MV-4-11 (cell line): ENCODE measurements at places on chromosomes 1 and 21.

GRCh38 chr1:207973898-207974568 lies 63.1 kb upstream of the CD34 start:
- peak; percentile 64 for DNase-seq

DNA sequence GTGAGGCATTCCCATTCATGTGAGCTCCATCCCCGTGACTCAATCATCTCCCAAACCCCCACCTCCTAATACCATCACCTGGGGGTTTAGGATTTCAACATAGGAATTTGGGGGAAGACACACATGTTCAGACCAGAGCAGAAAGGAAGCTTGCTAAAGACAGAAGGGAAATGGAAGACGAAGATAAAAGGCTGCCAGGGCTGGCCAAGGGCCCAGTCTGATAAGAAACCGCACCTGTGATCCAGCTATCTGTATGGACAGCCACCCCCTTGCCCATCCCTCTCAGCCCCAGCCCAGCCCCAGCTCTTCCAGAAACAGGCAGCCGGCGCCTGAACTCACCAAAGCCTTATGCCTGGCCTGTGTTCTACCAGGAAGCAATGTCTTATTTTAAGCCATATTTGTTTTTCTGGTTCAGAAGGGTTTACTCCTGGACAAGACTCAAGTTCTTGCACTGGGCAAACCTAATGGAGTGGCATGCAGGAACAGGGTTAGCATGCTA lies 198.4 kb upstream of the VAMP3 start:
- DNase-seq: no peak

DNA sequence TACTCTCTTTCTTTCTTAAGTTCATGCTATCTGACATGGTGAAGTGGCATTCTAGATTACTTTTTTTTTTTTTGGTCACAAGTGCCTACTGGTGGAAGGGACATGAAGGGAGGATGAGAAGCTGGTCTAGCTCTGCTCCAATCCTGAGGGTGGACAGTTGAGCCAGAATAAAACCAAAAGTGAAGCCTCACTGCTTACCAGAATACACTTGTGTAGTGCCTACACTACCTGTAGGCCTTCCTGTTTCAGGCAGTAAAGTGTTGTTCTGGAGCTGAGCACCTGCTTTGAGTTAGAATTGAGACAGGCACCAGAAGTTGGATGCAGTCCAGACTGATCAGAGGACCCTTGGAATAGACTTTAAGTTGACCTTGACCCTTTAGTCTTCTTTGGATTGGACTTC lies 40.4 kb upstream of the APOBEC4 start:
- DNase-seq: no peak

DNA sequence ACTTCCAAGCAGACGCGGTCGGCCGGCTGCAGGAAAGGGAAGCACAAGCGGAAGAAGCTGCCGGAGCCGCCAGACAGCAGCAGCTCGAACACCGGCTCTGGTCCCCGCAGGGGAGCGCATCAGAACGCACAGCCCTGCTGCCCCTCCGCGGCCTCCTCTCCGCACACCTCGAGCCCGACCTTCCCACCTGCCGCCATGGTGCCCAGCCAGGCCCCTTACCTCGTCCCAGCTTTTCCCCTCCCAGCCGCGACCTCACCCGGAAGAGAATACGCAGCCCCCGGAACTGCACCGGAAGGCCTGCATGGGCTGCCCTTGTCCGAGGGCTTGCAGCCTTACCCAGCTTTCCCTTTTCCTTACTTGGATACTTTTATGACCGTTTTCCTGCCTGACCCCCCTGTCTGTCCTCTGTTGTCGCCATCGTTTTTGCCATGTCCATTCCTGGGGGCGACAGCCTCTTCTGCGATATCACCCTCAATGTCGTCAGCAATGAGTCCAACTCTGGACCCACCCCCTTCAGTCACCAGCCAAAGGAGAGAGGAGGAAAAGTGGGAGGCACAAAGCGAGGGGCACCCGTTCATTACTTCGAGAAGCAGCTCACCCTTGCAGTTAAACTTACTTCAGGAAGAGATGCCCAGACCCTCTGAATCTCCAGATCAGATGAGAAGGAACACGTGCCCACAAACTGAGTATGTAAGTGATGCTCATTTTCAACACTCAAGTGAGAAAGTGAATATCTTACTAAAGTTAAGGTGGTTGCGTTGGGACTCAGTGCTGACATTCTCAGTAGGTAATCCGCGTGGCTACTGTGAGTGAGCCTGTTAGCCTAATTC lies 25.5 kb downstream of the UTS2 start:
- DNase-seq: no peak

- peak; percentile 54 for DNase-seq
Observed at GRCh38 chr1:23403038-23403336, 21.6 kb downstream of the TCEA3 start.

DNA sequence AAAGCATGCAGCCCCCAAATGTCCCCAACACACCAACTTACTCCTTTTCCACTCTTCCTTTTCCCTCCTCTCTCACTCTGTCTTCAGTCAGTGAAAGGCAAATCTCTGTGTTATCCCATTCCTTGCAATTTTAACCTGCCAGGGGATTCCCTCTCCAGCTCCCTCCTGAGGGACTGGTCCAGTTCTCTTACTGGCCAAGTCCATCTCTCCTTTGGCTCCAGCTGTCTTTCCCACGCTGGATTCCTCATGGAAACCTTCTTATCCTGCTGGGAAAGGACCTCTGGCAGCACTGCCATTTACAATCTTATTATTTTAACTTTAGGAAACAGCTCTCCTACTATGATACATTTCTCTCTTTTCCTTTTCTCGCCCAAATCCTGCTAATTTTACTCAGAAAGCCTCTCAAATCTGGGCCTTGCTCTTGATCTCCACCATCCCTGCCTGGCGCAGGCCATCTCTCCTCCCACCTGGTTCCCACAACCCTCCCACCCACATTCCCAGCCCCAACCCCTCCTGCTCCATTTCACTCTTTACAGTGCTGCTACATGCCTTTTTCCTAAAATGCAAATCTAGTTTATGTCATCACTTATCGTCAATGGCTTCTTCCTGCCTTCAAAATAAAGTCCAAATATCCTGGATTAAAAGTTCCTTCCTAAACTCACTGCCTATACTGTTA lies 72.7 kb upstream of the CNN3 start:
- no peak for DNase-seq

DNA sequence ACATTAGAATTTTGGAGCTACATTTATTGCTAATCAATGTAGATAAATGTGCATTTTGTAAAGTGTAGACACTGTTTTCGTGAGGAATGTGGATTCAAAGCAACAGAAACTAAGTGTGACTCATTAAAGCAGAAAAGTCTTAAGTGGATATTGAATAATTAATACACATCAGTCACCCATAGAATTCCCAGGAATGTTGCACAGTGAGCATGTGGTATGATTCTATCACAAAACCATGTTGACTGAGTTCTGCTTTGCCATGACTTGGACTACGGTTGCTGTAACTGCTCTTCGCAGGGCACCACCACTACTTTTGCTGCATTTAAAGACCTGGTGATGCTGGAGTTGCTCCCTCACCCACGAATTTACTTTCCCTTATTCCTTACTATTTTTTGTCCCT lies 471.8 kb downstream of the KCNT2 start:
- DNase-seq: no peak

GRCh38 chr1:8701794-8702471 lies 115.5 kb downstream of the RERE start:
- DNase-seq: peak; percentile 15

- DNase-seq: no peak
Observed at GRCh38 chr1:224289396-224289795, 40.6 kb downstream of the NVL start.

DNA sequence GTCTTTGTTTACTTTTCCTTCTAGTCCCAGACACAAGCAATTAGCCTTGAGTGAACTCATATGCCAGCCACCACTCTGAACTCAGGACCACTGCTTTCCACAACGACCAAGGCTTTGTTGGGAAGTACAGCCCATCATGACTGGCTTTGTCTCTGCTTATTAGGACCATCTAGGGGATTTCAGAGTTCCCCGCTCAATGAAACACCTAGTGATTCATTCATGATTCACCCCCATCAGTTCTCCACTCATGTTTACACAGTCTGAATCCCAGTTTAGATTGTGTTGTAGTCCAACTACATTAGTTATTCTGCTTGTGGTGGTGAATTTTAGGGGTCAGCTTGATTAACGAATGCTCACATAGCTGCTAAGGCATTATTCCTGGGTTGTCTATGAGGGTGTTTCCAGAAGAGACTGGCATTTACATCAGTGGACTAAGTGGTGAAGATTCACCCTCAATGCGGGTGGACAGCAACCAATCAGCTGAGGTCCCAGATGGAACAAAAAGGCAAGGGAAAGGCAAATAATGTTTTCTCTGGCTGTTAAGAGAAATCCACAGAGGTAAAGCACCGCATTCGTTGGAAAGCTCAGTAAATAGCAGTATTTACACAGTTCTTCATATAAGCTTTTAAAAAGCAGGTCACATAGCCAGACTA lies 122.7 kb downstream of the RGS21 start:
- no peak for DNase-seq

DNA sequence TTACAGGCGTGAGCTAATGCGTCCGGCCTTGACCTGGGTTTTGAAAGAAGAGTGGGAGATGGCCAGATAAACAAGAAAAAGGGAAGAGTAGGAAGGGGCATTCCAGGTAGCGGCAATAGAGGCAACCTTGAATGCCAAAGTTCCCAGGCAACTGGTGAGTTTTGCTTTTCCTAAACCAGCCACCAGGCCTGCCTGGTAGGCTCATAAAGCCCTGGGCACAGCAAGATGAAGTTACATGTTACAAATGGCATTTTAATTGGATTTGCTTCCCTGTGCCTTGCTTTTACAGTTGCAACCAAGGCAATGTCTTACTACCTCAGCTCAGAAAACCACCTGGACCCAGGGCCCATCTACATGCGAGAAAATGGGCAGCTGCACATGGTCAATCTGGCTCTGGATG lies 5.5 kb downstream of the LRRC42 start:
- DNase-seq: no peak

- DNase-seq: no peak
Observed at GRCh38 chr1:236565530-236565929, 38.8 kb downstream of the HEATR1 start.

GRCh38 chr1:17998889-17999288 lies 108.7 kb upstream of the IGSF21 start:
- DNase-seq: no peak

DNA sequence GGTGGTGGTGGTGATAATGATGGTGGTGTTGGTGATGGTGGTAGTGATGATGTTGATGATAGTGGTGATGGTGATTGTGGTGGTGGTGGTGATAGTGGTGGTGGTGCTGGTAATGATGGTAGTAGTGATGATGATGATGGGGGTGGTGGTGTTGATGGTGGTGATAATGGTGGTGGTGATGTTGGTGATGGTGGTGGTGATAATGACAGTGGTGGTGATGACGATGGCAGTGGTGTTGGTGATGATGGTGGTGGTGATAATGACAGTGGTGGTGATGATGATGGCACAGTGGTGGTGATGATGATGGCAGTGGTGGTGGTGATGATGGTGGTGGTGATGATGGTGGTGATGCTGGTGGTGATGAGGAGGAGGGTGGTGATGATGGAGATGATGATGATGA lies 7.0 kb upstream of the AJAP1 start:
- DNase-seq: no peak

DNA sequence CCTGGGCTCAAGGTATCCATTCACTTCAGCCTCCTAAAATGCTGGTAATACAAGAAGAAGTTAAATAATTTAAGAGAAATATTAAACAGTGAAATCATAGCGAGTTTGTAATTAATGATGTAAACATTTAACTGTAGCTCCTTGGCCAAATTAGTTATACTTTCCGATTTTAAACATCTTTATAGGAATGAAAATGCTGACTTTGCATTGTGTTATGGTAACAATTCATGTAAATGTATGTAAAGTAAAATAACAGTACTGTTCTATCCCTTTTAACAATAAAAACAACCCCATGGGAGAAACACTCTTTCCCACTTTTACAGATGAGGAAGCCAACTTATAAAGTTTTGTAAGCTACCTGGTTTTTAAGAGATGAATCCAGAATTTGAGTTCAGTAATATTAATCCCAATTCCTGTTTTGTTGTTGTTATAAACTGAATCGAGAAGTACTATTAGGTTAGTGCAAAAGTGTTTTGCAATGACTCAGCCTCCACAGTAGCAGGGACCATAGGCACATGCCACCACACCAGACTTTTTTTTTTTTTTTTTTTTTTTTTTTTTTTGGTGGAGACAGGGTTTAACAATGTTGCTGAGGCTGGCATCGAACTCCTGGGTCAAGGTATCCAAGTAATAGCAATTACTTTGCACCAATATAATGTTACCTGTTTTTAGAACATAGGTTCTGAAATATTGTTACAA lies 1360.4 kb downstream of the BRINP3 start:
- DNase-seq: no peak

GRCh38 chr1:154975409-154976059 lies 1.1 kb downstream of the CKS1B start:
- DNase-seq: peak; percentile 55

DNA sequence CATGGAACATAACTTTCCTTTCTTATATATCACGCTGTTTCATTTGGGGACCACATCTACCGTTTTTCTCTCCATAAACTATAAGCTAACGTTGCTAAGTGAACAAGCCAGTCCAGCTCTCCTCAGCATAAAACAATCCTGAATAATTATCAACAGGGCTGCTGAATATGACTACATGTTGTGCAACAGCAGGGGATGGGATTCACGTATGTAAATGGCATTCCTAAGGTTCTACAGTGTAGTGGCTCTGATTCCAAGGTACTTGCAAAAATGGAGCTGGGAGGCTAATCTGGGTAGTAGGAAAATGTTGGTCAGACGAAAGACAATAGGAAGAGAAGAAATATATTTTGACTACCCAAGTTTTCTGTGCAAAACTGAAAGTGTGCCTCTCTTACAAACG lies 262.8 kb downstream of the RWDD3 start:
- no peak for DNase-seq

GRCh38 chr21:43332861-43333297 lies 94.1 kb downstream of the SIK1 start:
- no peak for DNase-seq

GRCh38 chr1:153683854-153684253 lies 5.4 kb downstream of the NPR1 start:
- no peak for DNase-seq

DNA sequence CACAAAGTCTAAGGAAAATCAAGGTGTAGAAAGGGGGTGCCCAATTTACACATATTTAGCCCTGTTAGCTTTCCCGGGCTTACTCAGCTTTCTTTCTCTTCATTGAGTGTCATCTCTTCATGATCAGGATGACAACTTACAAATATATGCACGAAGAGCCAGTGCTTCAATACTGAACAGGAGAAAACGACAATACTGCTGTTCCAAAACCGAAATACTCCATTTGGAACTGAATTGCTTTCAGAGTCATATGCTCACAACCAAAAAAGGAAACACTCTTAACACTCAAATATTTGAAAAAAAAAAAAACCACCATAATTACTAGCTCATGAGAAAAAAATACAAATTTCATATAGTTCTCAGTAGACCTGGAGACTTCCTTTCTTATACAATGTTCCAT lies 272.1 kb upstream of the DUSP10 start:
- DNase-seq: no peak

- DNase-seq: no peak
Observed at GRCh38 chr1:42992054-42992571, 33.4 kb upstream of the SLC2A1 start.

GRCh38 chr1:34749992-34750391 lies 4.9 kb upstream of the GJB5 start:
- no peak for DNase-seq
